ENCODE measurements at places on chromosomes 11 and 22. TPM values are rescaled to one million over a fixed set of nuclear protein-coding genes. Genes with fewer than 3 reads are reported as not detected.
A peak's percentile ranks its signal among the peaks of the same experiment; 100 is the strongest.

Gene MPPED1
- 0.18 TPM for total RNA-seq

Gene CTSW
- total RNA-seq, result not detected

- no peak overlapping the region for H3K27ac ChIP-seq
- peaks cover 5% of the 10 kb centered on the region for H3K36me3 ChIP-seq
- peaks cover 21% of the 10 kb centered on the region for H3K4me1 ChIP-seq
Observed at GRCh38 chr22:49829044-49829853, 1.6 kb upstream of the BRD1 start.

DNA sequence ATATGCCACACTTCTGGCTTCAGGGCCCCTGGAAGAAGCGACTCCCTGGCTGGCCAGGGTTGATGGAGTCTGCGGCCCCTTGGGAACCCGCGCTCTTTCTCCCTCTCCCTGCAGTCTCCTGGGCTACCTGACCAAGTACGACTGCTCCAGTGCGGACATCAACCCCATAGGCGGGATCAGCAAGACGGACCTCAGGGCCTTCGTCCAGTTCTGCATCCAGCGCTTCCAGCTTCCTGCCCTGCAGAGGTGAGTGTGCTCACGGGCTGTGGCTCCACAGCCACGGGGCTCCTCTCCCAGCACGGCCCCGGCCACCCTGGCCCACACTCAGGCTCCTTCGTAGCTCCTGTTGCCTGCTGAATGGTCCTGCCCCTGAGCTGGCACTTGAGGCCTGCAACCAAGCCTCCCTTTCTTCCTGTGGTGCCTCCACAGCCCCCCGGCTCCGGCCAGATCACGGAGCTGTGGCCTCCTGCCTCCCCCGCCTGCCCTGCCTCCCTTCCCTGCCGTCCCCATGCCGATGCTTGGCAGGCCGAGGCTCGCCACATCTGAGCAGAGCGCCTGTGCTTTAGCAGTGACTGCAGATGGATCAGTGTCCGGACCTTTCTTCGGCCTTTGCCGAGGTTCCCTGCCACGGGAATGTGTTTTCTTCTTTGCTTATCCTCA lies 36.2 kb upstream of the KRTAP5-7 start:
- peaks cover 3% of the 10 kb centered on the region for H3K27me3 ChIP-seq
- H3K27ac ChIP-seq, result no peak overlapping the region
- H3K36me3 ChIP-seq, result peaks cover 54% of the 10 kb centered on the region
- peaks cover 20% of the 10 kb centered on the region for H3K4me1 ChIP-seq
- DNase-seq, result no peak

- no peak for DNase-seq
- H3K4me1 ChIP-seq, result no peaks in the 10 kb centered on the region
- H3K27me3 ChIP-seq, result no peaks in the 10 kb centered on the region
- no peaks in the 10 kb centered on the region for H3K36me3 ChIP-seq
Observed at GRCh38 chr11:41119484-41119883, 340.0 kb downstream of the LRRC4C start.

GRCh38 chr11:120068114-120068573 lies 69.8 kb downstream of the TRIM29 start:
- no peak for DNase-seq
- H3K27me3 ChIP-seq, result peaks cover 3% of the 10 kb centered on the region
- H3K4me3 ChIP-seq, result no peak overlapping the region
- H3K4me1 ChIP-seq, result peaks cover 6% of the 10 kb centered on the region

DNA sequence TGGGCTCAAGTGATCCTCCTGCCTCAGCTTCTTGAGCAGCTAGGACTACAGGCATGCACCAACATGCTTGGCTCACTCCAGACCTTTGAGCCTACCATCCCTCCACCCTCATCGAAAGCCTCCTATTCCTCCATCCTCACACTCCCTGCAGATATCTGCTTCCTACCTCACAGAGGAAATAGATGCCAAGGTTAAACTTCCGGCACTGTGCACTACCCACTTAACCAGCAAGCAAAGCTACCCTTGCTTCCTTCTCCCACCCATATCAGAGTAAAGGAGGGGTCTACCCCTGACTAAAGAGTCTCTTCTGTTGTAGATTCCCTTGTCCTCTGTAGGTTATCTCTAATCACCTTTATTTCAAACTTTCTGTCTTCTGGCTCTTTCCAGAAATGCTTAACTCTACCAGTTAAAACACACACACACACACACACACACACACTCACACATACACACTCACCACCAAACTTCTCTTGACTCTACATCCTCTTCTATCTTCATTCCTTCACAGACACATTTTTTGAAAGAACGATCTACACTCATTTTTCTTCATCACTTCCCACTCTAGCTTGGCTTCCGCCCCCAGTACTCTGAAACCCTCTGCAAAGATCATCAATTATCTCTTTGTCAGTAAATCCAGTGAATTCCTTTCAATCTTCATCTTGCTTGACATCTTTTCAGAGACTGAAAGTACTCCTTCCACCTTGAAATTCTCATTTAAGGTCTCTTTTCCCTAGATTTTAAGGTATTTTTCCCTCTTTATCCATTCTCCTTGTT lies 10.9 kb upstream of the SIK2 start:
- H3K4me1 ChIP-seq, result no peaks in the 10 kb centered on the region
- H3K4me3 ChIP-seq, result no peak overlapping the region
- no peak for DNase-seq
- H3K27me3 ChIP-seq, result no peaks in the 10 kb centered on the region

DNA sequence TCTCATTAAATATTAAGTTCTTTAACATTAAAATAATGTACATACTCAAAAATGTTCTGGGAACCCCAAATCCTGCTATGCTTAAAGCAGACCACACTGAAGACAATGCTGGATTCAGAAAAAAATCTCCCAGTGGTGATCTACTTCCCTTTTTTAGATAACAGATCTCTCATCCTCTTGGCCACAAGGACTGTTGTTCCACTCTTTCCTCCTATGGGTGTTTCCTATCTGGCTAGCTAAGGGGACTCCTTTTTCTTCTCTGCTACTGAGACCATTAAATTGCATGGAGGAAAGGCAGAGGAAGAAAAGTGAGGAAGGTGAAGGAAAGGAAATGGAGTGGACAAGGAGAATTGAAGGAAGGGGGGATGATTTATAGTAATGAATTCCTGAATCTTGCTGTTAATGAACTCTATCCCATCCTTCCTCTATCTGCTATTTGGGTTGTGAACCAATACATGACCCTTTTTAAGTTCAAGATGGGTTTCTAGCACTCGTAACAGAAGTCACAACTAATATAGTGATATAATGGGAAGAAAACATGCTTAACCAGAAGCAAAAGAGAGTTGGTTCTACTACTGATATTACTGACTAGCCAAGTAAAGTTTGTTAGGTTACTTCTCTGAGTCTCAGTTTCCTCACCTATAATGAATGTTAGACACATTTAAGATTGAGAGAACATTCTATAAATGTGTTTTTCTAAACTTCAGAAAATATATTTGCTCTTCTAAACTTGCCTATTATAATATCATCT lies 53.2 kb downstream of the PIK3C2A start:
- H3K27ac ChIP-seq, result peak overlapping the region; percentile 98
- no peak for DNase-seq
- peaks cover 2% of the 10 kb centered on the region for H3K27me3 ChIP-seq
- no peaks in the 10 kb centered on the region for H3K36me3 ChIP-seq
- peak overlapping the region; percentile 10 for H3K4me3 ChIP-seq
- H3K4me1 ChIP-seq, result peaks cover 55% of the 10 kb centered on the region
